ENCODE measurements at places on chromosomes 4 and X.

GRCh38 chr4:138832563-138832962, 183.0 kb upstream of the NOCT start:
- no peak for DNase-seq

GRCh38 chr4:147299205-147299604, 181.7 kb upstream of the EDNRA start:
- no peak for DNase-seq

DNA sequence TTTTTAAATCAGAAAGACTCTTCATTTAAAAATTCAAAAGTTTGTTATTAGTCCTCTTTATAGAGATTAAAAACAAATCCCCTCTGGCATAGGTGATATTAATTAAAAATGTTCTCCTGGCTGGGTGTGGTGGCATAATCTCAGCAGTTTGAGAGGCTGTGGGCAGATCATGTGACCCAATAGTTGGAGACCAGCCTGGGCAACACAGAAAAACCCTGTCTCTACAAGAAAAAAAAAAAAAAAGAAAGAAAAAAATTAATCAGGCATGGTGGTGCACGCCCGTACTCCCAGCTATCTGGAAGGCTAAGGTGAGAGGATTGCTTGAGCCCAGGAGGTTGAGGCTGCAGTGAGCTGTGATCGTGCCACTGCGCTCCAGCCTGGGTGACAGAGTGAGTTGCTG, 38.9 kb downstream of the RASGEF1B start:
- no peak for DNase-seq

- DNase-seq = no peak
These were observed 574.6 kb downstream of the RAPGEF2 start for GRCh38 chr4:159677521-159677920.

DNA sequence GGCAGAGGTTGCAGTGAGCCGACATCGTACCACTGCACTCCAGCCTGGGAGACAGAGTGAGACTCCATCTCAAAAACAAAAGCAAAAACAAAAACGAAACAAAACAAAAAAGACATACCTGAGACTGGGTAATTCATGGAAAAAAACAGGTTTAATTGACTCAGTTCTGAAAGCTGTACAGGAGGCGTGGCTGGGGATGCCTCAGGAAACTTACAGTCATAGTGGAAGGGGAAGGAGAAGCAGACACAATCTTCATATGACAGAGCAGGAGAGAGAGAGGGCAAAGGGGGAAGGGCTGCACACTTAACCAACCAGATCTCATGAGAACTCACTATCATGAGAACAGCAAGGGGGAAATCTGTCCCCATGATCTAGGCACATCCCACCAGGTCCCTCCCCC, 229.5 kb downstream of the STK32B start:
- DNase-seq = no peak

DNA sequence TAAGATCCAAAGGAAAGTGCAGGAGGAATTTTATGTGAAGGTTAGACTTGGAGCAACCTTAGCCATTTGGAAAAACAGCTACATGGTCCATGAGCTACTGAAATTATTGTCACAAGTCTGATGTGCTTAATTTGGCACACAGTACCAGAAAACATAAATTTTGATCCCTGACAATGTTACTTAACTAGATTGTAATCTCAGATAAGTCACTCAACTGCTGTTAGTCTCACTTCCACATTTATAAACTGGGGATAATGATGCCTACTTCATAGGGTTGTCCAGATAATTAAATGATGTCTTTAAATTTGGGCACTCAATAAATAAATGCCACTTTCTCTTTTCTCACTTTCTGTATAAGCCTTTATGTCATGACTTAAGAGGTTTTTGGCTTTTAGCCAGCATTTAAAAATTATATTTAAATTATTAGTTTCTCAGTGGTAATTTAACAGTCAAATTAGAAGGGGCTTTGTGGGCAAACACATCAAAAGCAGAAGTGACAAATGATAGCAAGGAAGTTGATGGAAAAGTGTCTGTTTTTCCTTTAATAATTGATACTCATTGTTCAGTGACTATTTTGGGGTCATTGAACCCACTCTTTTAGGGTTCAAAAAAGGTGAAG, 58.3 kb downstream of the PAQR3 start:
- no peak for DNase-seq

DNA sequence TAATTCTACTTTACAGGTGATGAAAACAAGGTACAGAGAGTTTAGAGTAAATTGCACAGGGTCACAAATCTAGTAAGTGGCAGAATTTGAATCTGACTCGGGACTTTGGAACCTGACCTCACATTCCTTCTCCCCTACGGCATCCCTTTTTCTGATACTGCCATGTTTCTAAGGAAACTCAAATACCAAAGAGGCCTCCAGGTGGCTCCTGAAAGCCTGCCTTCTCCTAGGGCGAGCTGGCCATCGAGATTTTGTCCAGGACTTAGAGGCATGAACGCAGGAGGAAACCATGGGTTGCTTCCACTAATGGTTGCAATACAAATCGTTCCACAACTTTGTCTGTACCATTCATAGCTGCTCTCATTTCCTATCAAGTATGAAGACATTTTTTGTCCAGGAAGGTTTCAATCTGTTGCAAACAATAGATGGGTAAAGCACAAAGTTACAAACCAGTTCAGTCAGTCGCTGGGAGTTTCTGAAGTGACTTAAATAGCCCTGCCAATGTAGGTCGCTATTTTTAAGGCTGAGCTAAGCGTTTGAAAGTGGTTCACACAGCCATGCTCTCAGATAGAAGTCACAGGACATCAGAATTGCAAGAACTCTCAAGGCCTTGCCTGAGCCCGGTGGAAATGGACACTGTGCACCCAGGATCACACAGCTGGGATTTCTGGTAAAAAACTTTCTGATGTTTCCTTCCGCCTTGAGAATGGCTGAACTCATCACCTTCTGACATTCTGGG, 296.6 kb upstream of the PRPS2 start:
- no peak for DNase-seq

DNA sequence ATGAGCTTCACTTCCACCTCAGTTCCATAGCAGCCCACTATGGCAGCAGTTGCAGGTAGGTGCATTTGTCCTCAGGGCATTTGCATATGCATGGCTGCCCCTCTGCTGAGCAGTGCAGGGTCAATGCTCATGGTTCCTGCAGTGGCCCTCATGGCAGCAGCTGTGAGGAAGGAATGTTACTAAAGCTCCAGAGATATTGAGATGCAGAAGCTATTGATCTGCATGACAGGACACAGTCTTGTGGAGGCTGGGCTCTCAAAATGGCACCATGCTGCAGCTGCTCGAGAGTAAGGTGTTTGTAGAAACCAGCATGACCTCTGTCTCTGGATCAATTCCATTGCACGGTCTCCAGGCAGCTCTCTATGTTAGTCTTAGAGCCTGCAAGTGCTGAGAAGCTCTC, 179.2 kb upstream of the PCDH18 start:
- no peak for DNase-seq

GRCh38 chrX:68692651-68693050, 45.2 kb downstream of the STARD8 start:
- DNase-seq = no peak

GRCh38 chr4:2910409-2910808, 52.8 kb downstream of the NOP14 start:
- no peak for DNase-seq

GRCh38 chr4:93870876-93871458, 42.4 kb downstream of the ATOH1 start:
- no peak for DNase-seq

GRCh38 chr4:48898733-48899431, 7.7 kb downstream of the OCIAD2 start:
- no peak for DNase-seq

DNA sequence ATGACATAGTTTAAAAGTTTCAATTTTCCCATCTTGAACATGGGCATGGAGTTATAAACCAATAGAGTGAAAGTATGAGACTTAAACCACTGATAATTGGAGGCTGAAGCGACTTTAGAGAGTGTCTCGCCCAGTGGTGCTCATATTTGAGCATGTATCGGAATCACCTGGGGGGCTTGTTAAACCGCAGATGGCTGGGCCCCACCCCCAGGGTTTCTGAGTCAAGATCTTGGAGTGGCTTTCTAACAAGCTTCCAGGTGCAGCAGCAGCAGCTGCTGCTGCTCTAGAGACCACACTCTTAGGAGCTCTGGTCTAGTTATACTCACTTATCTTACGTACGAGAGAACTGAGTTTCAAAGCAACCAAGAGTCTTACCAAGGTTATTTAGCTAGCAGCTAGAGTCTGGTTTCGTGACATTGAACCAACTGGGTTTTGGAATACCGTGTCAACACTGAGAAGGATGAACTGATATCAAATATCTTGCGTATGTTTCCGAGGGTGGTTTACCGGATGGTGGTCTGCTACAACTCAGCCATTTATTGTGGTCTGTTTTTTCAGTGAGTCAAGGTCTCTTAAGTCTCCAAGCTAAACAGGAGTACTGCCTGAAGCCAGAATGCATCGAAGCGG, 5.9 kb downstream of the PHEX start:
- peak; percentile 0 for DNase-seq

DNA sequence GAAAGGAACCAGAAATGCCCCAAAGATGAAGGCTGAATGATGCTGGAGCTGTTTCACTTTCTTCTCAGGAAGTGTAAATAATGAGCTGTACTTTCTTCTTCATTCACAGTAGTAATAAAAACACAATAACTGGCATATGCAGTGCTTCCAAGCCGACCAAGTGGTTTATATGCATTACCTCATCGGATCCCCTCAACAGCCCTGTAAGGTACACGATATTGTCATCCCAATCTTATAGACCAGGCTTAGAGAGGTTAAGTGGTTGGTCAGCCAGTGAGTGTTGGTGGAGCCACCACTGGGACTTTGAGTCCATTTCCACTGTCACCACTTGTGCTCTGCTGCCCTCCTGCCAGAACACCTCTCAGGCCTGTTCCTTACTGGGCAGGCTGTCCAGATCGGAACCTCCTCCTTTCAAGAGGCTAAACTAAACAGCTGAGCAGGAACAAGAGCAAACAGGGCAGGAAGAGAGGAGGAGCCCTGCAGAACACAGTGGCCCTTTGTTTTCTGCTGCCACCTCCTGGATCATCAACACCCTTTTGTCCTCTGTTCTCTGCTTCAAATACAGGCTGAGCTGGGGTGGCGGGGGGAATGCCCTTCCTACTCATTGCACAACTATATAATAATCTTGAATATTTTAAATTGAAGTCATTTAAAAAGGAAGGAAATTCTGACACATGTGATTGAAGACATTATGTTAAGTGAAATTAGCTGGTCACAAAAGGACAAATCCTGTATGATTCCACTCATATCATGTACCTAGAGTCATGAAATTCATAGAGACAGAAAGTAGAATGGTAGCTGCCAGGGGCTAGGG, 112.5 kb upstream of the ATP6AP2 start:
- peak; percentile 35 for DNase-seq

DNA sequence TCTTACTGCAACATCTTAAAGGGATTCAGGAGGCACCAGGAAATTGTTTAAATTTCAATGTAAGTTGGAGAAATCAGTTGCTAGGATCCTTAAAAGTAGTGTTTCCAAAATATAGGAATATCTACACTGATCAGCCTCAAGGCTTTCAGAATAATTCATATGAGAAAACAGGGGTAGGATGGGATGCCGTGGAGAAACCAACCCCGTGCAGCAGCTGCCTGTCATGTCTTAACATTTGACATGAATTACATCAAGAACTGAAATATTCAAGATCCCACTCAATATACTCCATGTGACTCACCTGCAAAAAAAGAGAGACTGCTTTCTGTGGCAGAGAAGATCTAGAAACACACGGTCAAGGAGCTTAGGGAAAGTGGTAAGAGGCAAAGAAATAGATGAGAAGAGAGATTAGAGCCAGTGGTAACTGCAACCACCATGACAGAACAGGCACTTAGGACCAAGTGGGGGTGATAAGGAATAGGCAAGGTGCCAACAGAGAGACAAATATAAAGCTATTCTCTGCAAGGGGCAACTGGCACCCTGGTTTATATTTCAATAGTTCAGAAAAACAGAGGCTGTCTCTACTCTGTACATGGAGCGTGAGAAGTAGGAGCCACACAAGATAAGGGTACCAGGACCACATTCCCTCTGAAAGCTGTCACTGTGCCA, 64.0 kb downstream of the SLC39A8 start:
- no peak for DNase-seq

DNA sequence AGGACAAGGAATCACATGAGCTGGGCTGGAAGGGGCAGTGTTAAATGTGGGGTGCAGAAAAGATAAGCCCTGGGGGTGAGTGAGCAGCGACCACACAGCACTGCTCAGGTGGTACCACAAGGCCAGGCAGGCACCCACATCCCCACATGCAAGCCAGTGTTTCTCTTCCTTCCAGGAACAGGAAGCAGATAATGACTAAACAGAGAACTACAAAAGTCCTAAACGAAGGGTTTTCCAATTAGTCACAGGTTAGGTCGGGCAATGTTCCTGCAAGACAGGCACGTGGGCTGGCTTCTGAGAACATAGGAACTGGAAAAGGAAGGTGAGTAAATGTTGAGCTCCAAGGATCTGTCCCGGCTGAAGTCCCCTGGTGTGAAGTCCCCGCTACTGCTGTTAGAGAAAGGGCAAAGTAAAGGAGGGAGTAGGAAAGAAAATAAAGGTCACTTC, 19.5 kb downstream of the RELL1 start:
- DNase-seq = no peak

DNA sequence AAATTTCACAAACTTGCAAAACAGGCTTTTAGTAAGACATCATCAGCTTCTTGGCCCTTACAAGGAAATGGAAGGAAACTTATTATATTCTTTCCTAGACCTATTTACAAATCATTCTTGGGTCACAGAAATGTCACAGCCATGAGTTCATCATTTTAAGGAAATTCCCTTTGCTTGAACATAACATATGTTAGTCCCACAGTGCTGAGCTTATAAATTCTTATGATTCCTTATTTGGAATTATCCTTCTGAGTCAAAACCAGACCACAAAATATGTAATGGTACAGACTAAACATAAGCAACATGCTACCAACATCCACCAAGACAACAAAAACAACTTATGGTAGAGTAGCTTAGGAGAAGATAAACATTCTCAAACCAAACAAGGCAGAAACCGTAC, 236.9 kb upstream of the CTSO start:
- no peak for DNase-seq

DNA sequence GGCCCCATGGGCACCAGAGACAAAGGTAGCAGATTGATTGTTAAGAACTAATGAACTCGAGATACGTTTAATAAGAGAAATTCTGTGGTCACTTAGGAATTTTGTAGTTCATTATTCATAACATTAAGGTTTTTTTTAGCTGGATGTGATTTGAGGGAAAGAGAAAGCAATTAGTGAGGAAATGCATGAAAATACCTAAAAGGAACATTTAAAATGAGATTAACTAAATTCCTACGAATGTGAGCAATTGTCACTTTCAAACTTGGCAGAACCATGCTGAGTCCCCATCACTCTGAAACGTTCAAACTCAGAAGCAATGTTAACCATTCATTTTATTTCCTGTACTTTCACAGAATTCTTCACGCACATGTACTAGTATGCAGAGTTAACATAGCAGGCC, 5.9 kb downstream of the PRMT9 start:
- DNase-seq = no peak

GRCh38 chr4:159505266-159505975, 402.5 kb downstream of the RAPGEF2 start:
- DNase-seq = no peak

DNA sequence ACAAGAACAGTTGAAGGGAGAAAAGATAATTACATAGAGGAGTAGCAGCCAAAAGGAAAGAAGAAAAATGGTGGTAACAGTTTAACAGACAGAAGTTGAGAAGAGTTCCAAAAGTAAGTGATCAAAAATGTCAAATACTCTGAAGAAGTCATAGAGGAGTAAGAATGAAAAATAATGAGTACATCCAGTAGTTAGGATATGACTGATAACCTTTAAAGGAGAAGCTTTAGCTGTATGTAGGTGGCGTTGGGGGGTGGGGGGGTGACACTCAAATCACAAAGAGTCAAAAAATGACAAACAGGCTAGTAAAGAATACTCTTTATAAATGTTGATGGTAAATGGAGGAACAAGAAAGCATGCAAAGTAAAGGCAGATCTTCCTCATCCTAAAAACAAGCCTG, 40.6 kb downstream of the RAB33A start:
- no peak for DNase-seq
